AML-193 (cell line): ENCODE measurements at places on chromosomes 1 and 21.

DNA sequence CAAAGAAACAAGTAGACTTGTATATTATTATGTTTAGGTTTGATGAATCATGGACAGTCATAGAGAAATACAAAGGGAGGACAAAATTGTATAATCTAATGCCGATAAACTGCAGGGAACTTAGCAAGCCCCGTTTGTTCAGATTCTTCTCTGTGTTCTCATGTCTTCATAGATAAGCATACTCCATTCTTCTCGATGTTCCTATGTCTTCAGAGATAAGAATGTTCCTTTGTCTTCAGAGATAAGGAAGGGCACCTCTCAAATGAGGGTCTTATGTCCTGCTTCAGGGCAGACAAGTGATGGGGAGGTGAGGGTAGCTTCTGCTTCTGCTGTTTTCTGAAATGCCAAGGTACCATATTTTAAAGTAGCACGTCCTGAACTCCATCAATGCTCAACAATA, 19.7 kb upstream of the TADA1 start:
- DNase-seq, result no peak

GRCh38 chr1:93399781-93400180, 48.1 kb upstream of the FNBP1L start:
- DNase-seq, result no peak

DNA sequence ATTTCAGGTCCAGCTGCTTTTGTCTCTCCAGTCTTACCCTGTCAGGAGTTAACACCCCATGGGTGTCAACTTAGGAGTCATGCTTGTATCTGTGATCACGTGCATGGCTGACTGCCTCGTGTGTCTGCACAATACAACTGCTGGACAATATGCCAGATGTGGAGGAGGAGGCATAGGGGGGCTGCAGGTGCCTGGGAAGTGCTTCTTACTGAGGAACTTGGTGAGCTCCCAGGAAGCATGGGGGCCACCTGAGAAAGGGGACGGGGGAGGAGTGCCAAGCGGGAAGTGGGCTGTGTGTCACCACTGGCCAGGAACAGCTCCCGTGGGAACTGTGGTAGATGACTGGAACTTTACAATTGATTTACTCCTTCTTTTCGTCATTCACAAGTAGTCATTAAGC, 9.5 kb downstream of the RHEX start:
- no peak for DNase-seq

GRCh38 chr1:199449221-199449620, 578.3 kb upstream of the NR5A2 start:
- DNase-seq, result no peak

DNA sequence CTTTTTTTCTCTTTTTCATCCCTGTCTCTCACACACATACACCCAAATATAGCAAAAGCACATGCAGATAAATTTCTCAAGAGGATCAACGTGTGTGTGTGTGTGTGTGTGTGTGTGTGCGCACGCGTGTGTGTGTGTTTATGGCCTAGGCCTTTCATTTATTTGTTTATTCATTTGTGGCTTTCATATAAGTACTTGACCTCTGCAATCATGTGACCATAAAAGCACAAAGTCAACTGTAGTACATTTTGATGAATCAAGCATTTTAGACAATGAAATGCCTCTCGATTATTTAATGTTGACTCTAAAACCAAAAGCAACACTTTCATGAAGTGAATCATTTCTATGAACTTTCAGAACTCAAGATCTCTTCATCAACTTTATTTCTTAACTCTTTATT, 194.1 kb upstream of the ADGRL2 start:
- no peak for DNase-seq

GRCh38 chr1:41241749-41242341, at the start of gene SCMH1:
TSS of gene SCMH1 (minus strand) at chr1:41242306. CDS start at chr1:41186133, 56,173 bp downstream.
- DNase-seq, result no peak

DNA sequence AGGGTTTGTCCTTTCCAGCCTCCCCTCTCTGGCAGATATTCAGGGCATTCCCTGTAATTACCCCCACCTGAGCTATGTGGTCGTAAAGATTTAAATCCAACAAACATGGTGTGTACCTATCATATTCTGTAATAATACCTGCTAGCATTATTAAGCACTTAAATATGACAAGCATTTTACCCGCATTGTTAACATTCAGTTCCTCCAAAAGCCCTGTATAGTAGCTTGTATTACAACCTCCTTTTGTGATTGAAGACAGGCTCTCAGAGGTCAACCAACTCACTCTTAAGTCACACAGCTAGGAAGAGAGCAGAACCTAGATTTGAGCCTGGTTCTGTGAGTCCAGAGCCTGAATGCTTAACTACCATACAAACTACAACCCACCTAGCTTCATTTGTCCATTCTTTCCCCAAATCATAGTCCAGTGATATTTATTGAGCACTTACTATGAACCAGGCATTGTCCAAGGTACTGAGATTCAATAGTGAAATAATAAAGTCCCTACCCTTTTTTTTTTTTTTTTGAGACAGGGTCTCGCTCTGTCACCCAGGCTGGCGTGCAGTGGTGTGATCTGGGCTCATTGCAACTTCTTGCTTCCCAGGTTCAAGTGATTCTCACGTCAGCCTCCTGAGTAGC, 13.8 kb upstream of the KDM4A start:
- no peak for DNase-seq

- no peak for DNase-seq
These were observed 19.3 kb upstream of the IL22RA1 start for GRCh38 chr1:24162201-24162600.

GRCh38 chr1:228887101-228887500, 151.8 kb downstream of the RHOU start:
- DNase-seq, result no peak
